ENCODE measurements at places on chromosomes 1 and 21. TPM values are rescaled to one million over a fixed set of nuclear protein-coding genes. Genes with fewer than 3 reads are reported as not detected.
A peak's percentile ranks its signal among the peaks of the same experiment; 100 is the strongest.

ARHGEF16 gene
- total RNA-seq, result 34.9 TPM

GRCh38 chr1:12424087-12424529 lies 193.9 kb downstream of the DHRS3 start:
- DNase-seq, result no peak

DNA sequence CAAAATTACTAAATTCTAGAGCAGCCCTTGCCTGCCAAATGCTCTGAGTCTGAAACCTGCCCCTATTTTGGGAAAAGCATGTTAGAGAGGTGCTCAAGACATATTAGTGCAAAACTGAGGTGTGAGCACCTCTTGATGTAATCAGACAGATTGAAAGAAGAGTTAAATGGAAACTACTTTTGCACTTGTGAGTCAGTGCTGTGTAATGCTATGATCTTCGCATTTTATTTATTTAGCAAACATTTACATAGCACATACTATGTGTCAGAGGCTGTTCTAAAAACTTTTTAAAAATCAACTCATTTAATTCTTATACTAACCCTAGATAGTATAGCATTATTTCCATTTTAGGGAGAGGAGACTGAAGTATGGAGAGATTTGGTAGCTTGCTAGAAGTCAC lies 138.1 kb downstream of the ELAVL4 start:
- no peak for DNase-seq

GRCh38 chr1:230068952-230069684 lies 2.1 kb downstream of the GALNT2 start:
- DNase-seq, result no peak

GRCh38 chr1:178649582-178650350 lies 75.3 kb upstream of the RALGPS2 start:
- no peak for DNase-seq

DNALI1 gene
- total RNA-seq, result 1.0 TPM

- DNase-seq, result no peak
These were observed 77.1 kb downstream of the RYR2 start for GRCh38 chr1:237119091-237119490.

GRCh38 chr1:167984886-167985489 lies 48.1 kb upstream of the MPC2 start:
- DNase-seq, result no peak

DNA sequence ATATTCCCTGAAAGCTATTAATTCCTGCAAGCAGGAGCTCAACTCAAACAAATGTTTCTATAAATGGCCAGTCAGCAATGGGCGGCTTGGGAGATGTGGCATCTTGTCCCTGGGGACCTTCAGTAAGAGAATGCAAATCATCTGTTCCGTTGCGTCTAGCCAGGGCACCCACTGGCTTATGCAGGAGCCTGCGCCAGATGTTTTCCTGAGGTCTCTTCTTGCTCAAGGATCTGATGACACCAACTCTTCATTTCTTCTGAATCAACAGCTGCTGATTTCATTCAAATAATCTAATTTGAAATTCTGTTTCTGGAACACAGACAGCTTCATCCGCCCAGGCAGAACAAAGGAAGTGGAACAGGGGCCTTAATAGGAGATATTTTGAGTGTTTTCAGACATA lies 70.0 kb upstream of the AJAP1 start:
- DNase-seq, result no peak

NBPF20 gene
- total RNA-seq, result 1.1 TPM

DNA sequence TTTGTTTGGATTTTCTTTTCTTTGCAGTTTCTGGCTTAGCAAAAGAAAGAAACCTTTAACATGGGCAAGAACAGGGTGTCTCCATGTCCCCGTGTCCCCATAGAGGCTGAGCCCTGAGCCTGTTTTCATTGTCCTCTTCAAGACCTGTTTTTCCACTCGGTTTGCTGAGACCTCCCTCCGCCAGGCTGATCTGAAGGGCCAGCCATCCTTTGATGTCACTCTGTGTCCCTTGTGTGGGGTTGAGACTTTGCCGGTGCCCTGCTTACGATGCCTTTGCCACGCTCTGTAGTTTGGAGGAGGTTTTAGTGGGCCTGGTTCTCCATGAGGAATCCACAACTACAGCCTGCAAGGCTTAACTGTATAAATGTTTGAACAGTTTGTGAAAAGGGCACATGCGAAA lies 23.8 kb downstream of the IFNGR2 start:
- DNase-seq, result no peak

DNA sequence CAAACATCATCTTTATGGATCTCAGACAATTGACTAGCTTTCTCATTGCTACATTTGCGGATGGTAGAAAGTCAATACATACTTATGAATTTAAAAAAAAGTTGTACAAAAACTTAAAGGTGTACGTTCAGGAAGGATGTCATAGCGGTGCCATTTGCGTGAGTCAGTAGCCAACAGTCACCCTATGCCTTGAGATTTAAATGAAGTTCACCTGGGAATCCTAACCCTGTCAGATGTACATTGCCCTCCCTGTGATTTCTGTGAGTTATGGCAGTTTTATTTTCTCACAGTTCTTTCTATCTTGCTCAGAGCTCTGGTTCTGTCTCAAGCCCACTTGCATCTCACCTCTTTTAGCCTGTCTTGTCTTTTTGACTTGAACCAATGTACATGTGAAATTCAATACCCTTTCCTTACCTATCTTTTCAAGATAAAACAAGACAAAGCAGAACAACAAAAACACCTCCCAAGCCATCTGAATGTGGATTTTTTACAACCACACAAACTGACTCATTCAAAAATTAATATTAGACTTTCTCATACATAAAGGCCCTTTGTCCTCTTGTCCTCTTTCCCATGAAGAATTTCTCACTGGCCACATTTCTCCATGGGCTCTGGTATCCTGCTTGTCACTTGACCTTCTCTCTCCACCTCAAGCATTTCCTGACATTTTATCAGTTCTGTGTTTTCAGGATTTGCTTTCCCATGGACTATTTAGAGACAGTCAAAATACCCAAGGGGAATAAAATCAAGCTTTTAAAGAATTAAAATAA lies 25.3 kb upstream of the ZNF697 start:
- no peak for DNase-seq

DNA sequence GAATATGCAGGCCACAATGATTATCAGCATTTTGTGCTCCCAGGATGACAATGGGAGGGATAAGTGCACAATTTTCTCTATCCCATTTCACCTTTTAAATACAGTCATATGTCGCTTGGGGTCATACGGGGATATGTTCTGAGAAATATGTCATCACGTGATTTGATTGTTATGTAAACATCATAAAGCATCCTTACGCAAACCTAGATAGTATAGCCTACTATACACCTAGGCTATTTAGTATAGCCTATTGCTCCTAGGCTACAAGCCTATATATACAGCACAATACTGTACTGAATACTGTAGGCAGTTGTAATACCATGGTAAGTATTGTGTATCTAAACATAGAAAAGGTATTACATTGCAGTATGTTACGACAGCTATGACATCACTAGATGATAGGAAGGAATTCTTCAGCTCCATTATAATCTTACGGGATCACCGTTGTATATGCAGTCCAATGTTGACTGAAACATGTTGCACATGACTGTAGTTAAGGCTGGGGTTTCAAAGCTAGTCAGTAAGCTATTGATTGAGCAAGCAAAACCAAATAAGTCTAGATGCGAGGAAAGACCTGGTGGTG lies 18.9 kb downstream of the RUSC1 start:
- DNase-seq, result no peak

KRTAP7-1 gene
- not detected for total RNA-seq

KLHDC9 gene
- not detected for total RNA-seq

RNPEP gene
- total RNA-seq, result 69.7 TPM

DNA sequence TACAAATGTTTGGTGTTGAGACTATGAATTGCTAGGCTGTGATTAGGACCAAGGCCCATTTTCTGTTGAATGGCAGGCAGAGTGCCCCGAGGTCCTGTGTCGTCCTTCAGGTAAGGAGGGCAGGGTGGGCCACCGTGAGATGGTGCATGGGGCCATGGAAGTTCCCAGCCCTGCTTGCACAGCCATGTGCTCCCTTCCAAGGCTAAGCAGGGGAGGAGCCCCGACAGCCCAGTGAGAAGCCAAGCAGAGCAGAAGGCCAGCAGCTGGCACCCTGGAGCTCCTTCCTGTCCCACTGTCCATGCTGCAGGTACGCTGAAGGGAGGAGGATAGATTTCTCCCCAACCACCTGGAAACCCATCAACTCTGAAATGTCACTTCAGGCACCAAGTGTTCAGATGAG lies 8.2 kb upstream of the NUAK2 start:
- DNase-seq, result no peak

GRCh38 chr1:197567442-197567841 lies 207.8 kb downstream of the DENND1B start:
- no peak for DNase-seq

DNA sequence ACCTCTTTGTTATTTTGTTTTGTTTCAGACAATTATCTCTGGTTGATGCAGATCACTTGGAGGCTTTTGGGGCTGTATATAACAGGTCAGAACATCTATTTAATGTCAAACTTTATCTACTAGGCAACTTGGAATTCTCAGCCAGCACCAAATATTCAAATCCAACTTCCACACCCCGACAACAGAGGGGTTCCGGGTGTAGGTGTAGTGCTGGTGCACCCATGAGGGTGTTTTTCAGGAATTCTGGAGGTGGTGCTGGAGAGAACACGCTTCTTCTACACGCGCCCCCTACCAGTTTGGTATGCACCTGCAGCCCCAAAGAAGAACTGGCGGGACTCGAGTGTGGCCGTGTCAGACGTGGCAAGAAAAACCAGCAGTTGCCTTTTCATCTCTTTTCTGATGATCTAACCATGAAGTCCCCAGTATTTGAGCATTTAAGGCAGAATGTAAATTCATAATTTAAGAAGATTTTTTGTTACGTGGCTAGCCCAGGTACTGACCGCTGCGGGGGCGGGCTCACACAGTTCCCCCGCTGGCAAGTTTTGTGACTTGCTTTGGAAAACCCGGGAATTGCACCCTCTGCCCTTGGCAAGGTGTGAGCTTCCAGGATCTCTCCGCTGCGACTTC lies 462 bp upstream of the TLCD4 start:
- DNase-seq, result peak; percentile 60

GRCh38 chr1:227072991-227073390 lies 132.9 kb downstream of the COQ8A start:
- DNase-seq, result peak; percentile 51

Data from SJSA1 (cell line).